Activated CD8-positive, alpha-beta T cell treated with anti-CD3 and anti-CD28 coated beads for 36 hours (primary cell): ENCODE measurements at places on chromosomes 13 and 19. TPM values are rescaled to one million over a fixed set of nuclear protein-coding genes. Genes with fewer than 3 reads are reported as not detected.

Gene TMEM272
- 0.32 TPM for total RNA-seq

Gene GRIN3B
- 0.07 TPM for total RNA-seq

Gene PNMA8B
- not detected for total RNA-seq

Gene PLEKHA4
- total RNA-seq: 9.4 TPM

Gene KLK6
- total RNA-seq: not detected

Gene DAND5
- total RNA-seq: not detected

DNA sequence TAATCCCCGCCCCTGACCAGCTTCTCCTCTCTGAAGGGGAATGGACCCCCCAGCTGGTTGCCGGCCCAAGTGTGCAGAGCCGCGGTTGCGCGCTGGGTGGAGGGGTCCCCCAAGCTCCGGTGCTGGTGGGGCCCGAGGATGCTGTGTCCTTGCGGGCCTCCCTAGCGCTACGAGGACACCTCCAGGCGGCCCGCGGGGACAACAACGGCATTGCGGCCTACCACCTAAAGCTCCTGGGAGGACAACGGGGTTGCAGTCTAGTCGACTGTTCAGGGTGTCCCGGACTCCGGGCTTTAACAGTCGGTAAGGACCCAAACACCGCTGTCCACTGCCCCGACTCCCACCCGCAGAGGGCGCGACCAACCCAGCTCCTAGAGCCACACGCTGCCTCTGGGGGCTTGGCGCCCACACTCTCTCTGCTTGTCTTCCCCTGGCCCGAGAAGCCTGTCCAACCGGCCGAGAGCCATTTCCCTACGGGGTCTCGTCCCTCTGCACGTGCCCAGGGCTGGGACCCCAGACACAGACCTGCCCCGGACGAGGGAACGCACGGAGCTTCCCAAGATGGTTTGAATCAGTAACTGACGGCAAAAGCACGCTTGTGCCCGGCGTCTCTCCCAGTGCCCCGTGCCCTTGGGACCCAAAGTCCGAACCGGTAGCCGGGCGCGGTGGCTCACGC lies 927 bp upstream of the SDHAF1 start:
- peak; percentile 36 for DNase-seq
- H3K36me3 ChIP-seq: peaks cover 17% of the 10 kb centered on the region
- H3K27ac ChIP-seq: peak overlapping the region; percentile 57
- H3K27me3 ChIP-seq: no peaks in the 10 kb centered on the region

GRCh38 chr19:48746738-48747575 lies at the start of gene IZUMO1:
Gene IZUMO1 (minus strand): TSS chr19:48746909. CDS start chr19:48745859, 1,050 bp downstream.
- peaks cover 17% of the 10 kb centered on the region for H3K27me3 ChIP-seq
- H3K4me3 ChIP-seq: no peak within 1 kb of the TSS
- no peak within 1 kb of the TSS for H3K27ac ChIP-seq
- no peaks in the 10 kb centered on the region for H3K36me3 ChIP-seq
- H3K4me1 ChIP-seq: peaks cover 6% of the 10 kb centered on the region
- DNase-seq: peak; percentile 77

DNA sequence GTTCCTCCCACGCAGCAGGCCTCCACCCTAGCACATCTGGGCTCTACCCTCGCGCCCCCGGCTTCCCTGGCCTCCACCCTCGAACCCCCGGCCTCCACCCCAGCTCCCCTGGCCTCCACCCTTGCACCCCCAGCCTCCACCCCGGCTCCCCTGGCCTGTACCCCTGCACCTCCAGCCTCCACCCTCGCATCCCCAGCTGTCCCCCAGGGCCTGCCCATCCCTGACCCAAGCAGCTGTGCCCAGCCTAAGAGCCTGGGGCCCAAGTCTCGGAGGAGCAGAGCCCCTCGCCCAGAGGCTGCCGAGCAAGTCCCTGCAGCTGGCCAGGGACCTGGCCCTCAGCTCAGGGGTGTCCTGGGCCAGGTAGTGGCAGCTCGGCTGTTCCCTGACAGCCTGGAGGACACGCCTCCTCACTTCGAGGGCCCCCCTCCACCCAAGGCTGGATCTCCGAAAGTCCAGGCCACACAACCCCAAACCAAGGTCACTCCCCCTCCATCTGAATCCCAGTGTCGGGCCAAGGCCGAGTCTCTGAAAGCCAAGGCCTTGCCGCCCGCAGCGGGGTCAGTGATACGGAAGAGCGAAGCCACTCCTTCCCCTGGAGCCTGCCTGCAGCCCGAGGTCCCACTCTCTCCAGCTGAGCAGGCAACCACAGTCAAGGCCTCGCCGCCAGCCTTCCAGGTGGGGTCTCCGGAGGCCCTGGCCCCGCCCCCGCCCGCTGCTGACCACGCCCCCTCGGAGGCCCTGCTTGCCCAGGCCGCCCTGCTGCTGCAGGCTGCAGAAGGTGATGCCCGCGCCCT lies 7.9 kb upstream of the ARHGAP33 start:
- H3K4me3 ChIP-seq: no peak overlapping the region
- H3K27ac ChIP-seq: no peak overlapping the region
- no peaks in the 10 kb centered on the region for H3K4me1 ChIP-seq
- H3K27me3 ChIP-seq: no peaks in the 10 kb centered on the region

DNA sequence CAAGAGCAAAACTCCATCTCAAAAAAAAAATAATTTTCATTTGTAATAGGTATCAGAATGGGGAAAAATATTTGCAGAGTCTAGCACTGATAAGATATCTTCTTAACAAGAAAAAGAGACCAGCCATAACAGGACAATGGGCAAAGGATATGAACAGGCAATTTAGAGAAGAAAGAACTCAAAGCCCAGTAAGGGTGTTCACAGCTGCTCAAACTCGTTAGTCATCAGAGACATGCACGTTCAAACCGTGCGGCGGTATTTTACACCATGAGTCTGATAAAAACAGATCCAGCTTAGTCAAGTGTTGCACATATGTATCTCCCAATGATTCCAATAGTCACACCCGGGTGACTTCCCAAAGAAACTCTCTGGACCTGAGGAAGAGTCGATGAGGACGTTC lies 13.7 kb upstream of the NCCRP1 start:
- H3K27ac ChIP-seq: no peak overlapping the region
- no peaks in the 10 kb centered on the region for H3K4me1 ChIP-seq
- H3K4me3 ChIP-seq: no peak overlapping the region
- DNase-seq: no peak
- H3K27me3 ChIP-seq: no peaks in the 10 kb centered on the region

- H3K27me3 ChIP-seq: no peaks in the 10 kb centered on the region
- H3K4me1 ChIP-seq: peaks cover 31% of the 10 kb centered on the region
- peak; percentile 79 for DNase-seq
- peak overlapping the region; percentile 95 for H3K4me3 ChIP-seq
Observed at GRCh38 chr19:661427-662196, 1.4 kb downstream of the RNF126 start.

- H3K27ac ChIP-seq: no peak overlapping the region
- DNase-seq: no peak
- no peaks in the 10 kb centered on the region for H3K4me1 ChIP-seq
- H3K36me3 ChIP-seq: no peaks in the 10 kb centered on the region
Observed at GRCh38 chr13:47459512-47459911, 541.6 kb downstream of the SUCLA2 start.

GRCh38 chr19:18719541-18719940 lies 36.1 kb downstream of the CRTC1 start:
- no peaks in the 10 kb centered on the region for H3K36me3 ChIP-seq
- no peak for DNase-seq
- no peak overlapping the region for H3K27ac ChIP-seq

DNA sequence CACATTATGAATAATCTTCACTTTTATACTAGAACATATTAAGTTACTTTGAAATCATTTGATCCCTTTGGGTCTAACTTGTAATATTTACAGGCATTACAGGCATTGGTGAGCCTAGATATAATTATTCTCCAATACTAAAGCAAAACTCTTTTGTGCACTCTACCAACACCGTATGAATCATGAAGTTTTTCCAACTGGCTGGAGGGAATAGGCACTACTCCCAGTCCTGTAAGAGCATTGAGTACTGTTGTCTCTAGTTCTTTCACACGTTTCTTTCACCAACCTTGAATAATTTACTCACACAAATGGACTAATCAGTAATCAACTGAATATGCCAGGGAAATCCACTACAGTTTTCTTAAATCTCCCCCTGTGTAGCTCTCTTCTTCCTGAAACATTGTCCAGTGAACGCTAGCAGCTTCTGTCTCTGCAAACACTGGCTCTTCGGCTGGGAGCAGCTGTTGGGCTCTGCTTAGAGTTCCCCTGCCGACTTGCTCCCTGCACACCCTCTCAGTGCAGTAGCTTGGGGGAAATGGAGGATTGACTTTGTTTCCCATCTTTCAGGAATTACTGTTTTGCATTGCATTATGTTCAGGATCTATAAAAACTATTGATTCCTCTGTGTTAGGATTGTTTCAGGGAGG lies 476.7 kb downstream of the RFC3 start:
- no peaks in the 10 kb centered on the region for H3K4me1 ChIP-seq
- no peak overlapping the region for H3K4me3 ChIP-seq
- H3K36me3 ChIP-seq: no peaks in the 10 kb centered on the region
- H3K27me3 ChIP-seq: no peaks in the 10 kb centered on the region
- H3K27ac ChIP-seq: no peak overlapping the region
- no peak for DNase-seq

DNA sequence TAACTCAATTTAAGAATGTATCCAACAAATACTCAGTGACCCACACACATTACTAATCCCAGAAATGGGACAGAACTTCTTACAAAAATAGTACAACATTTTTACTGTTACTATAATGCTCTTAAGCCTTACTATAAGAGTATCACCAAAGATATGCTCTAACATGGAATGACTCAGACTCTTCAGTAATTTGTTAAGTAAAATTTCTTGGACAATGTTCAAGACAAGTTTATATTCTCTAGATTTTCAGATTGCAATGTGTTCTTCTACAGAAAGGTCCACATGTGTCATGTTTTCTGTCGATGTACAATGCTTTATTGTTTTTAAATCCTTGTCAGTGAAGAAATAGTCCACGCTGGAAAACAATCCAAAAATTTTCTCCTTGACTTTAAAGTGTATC lies 66.3 kb upstream of the RFXAP start:
- peaks cover 8% of the 10 kb centered on the region for H3K27me3 ChIP-seq
- H3K36me3 ChIP-seq: no peaks in the 10 kb centered on the region
- H3K27ac ChIP-seq: no peak overlapping the region
- no peak for DNase-seq
- H3K4me3 ChIP-seq: no peak overlapping the region

DNA sequence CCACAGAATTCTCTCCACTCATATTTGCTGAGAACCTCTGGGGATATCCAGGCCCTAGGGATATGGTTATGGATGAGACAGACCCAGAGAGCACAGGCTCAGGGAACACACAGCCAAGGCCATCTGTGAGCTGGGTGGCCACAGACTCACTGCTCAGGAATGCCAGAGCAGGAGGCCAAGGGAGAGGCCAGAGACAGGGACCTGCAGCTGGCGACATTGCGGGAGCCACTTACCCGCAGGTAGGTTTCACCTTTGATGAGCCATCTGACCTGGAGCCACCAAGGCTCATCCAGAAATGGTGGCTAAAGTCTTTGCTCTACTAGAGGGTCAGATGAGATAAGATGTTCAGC lies 29.4 kb downstream of the CCNE1 start:
- H3K27ac ChIP-seq: no peak overlapping the region
- H3K36me3 ChIP-seq: peaks cover 1% of the 10 kb centered on the region
- no peak for DNase-seq
- H3K4me1 ChIP-seq: peaks cover 36% of the 10 kb centered on the region
- H3K4me3 ChIP-seq: no peak overlapping the region

DNA sequence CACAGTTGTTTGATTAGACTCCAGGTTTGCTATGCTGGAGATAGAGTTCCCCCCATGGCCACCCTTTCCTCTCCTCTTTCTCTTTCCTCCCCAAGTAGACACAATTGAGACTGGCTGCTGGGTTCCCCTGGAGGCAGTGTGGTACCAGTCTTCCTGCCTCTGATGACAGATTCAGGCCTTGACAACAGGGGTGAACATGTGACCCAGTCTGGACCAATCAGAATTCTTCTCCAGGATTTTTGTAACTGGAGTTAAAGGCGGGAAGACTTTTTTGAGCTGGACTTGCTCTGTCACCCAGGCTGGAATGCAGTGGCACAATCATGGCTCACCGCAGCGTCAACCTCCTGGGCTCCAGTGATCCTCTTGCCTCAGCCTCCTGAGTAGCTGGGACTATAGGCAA lies 48.7 kb downstream of the CCNE1 start:
- peaks cover 3% of the 10 kb centered on the region for H3K27me3 ChIP-seq
- no peak overlapping the region for H3K4me3 ChIP-seq
- no peak for DNase-seq
- H3K4me1 ChIP-seq: peaks cover 2% of the 10 kb centered on the region
- H3K36me3 ChIP-seq: no peaks in the 10 kb centered on the region
- H3K27ac ChIP-seq: no peak overlapping the region

- no peak for DNase-seq
- peaks cover 19% of the 10 kb centered on the region for H3K27me3 ChIP-seq
- peaks cover 21% of the 10 kb centered on the region for H3K36me3 ChIP-seq
- H3K27ac ChIP-seq: no peak overlapping the region
- H3K4me3 ChIP-seq: no peak overlapping the region
Observed at GRCh38 chr19:44904426-44904994, 1.1 kb upstream of the APOE start.

GRCh38 chr19:39996218-39996810 lies 546 bp upstream of the ZNF546 start:
- DNase-seq: peak; percentile 65
- H3K36me3 ChIP-seq: peaks cover 42% of the 10 kb centered on the region
- peak overlapping the region; percentile 97 for H3K27ac ChIP-seq
- no peaks in the 10 kb centered on the region for H3K27me3 ChIP-seq
- H3K4me1 ChIP-seq: peaks cover 50% of the 10 kb centered on the region
- peak overlapping the region; percentile 89 for H3K4me3 ChIP-seq

DNA sequence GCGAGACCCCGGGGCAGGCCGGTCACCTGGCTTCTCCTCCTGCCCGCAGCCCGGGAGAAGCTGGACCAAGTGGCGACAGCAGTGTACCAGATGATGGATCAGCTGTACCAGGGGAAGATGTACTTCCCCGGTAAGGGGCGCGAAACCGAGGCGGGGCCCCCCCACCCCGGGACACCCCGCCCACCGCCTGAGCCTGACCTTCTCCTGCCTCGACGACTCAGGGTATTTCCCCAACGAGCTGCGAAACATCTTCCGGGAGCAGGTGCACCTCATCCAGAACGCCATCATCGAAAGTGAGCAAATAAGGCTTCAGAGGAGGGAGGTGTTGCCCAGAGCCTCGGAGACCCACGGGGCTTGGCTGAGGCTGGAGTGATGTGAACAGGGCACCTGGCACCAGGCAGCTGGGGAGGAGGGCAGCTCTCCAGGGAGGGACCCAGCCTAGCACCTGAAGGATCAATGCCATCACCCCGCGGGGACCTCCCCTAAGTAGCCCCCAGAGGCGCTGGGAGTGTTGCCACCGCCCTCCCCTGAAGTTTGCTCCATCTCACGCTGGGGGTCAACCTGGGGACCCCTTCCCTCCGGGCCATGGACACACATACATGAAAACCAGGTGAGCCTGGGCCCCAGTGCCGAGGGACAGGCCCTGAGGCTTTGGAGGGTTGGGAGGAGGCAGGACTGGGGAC lies 629 bp downstream of the IZUMO4 start:
- peaks cover 26% of the 10 kb centered on the region for H3K4me1 ChIP-seq
- H3K36me3 ChIP-seq: peaks cover 29% of the 10 kb centered on the region
- H3K4me3 ChIP-seq: peak overlapping the region; percentile 83

DNA sequence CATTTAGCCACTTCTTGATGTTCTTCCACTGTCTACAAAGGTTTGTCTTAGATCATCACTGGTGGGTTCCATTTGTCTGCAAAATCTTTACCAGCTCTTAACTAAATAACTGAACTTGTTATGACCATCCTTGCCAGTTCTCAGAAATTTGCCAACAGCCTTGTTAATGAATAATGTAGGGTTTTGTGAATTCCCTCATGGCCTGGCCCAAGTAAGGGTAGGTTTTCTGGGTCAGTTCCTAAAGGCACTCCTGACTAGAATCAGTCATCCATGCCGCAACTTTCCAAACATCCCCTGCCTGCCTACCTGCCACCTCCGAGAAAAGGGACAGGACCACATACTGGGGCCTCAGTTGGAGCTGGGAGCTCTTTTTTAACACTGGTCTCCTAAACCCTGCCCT lies 4.0 kb downstream of the COL4A1 start:
- no peak for DNase-seq
- peaks cover 5% of the 10 kb centered on the region for H3K4me1 ChIP-seq
- H3K27ac ChIP-seq: no peak overlapping the region
- H3K36me3 ChIP-seq: no peaks in the 10 kb centered on the region
- H3K4me3 ChIP-seq: no peak overlapping the region
